ENCODE measurements at places on chromosomes 2 and 18.

DNA sequence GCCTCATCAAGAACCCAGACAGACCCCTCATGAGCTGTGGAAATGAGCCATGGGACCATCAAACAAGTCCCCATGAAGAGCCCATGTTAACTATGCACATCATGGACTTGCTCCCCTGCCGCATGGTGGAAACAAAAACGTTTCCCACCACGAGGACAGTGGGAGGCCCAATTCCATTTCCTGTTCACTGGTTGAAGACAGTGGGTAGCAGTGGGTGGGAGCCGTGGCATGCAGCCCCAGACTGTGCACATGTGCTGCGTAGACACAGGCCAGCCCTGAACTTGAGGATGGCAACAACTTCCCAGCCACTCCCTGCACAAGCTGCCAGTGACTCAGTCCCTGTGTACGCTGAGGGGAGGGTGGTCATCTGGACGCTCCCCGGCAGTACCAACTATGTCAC, 108.4 kb upstream of the LMAN1 start:
- no peak for DNase-seq

DNA sequence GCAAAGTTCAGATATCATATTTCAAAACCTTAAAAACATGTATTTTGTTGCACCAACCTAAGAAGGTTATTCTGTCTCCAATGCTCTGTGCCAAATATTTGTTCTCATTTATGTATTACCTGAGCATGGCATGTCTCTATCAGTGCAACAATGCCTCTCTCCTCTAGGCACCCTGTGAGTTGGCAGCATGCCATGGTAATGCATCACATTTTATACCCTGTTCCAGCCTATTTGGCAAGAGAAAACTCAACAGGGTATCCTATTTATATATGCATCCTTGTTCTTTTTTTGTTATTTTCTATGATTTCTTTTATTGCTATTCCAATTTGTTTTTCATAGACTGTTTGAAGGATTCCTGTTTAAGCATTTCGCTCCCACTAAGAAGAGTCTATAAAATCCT, 126.3 kb upstream of the NRXN1 start:
- DNase-seq: no peak

- no peak for DNase-seq
Observed at GRCh38 chr2:95007822-95008221, 17.7 kb upstream of the MAL start.

- DNase-seq: no peak
Observed at GRCh38 chr2:26058390-26058789, 24.5 kb downstream of the RAB10 start.

DNA sequence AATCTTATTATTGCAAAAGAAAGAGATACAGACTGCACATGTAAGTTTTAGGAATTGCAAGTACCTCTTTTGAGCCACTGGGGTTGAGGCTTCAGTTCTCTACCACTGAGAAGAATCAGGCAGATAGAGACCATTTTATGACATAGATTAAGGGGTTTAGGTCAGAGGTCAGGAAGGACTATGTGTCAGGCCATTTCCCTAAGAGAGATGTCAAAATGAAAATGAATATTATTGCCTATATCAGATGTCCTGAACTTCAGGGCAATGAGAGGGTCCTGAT, 113.7 kb downstream of the GATA6 start:
- DNase-seq: no peak

DNA sequence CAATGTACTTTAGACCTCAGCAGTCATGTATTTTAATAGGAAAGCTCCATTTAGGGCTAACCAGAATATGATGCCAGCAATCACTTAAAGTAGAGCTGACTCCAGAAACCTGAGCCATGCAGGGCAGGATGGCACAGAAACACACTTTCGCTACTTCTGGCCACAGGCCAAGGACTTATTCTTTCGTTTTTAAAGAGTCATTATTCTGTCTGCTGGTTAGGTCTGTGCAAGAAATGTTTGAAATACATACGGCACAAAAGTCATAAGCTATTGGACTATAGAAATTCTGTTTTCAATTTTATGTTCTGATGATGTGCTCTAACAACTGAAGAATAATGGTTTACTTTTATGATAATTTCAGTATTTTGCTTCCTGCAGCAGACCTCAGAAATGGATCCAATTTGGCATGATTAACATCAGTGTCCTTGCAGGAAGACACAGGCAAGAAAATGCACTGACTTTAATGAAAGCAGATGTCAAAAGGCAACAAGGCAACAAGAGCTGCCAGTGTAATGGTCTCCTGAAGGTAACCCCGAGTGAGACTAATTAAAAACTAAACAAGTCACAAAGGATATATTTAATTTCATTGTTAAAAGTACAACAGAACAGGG, 114.4 kb upstream of the CHRNA1 start:
- no peak for DNase-seq

DNA sequence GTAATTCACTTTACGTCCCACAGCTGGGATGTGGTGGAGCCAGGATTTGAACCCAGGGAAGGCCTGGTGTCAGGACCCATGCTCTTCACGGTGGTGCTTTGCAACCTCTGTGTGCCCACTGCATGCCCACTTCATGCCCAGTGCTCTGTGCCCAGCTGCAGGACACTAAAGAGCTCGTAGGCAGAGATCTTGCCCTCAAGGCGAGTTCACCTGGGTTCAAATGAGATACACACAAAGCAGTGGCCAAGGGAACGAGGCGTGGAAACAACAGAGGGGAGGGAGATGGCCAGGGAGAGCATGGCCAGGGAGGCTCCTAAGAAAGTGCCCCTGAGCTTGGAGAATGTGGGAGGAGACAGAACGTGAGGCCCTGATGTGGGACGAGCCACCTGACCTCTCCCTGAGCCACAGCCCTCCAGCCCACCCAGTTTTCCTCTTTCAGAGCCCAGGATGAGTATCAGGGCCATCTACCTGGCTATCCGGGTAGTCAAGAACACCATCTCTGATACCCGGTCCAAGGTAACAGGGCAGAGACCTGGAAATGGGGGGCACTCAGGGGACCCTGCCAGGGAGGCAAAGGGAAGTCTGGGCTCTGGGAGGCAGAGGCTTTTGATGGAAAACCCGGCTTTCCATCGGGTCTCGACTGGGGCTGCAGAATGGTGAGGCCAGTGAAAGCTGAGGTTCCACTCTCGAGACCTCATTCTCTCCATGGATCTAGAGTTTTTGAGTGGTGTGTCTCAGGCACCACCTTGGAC, 20.4 kb downstream of the MROH2A start:
- no peak for DNase-seq

DNA sequence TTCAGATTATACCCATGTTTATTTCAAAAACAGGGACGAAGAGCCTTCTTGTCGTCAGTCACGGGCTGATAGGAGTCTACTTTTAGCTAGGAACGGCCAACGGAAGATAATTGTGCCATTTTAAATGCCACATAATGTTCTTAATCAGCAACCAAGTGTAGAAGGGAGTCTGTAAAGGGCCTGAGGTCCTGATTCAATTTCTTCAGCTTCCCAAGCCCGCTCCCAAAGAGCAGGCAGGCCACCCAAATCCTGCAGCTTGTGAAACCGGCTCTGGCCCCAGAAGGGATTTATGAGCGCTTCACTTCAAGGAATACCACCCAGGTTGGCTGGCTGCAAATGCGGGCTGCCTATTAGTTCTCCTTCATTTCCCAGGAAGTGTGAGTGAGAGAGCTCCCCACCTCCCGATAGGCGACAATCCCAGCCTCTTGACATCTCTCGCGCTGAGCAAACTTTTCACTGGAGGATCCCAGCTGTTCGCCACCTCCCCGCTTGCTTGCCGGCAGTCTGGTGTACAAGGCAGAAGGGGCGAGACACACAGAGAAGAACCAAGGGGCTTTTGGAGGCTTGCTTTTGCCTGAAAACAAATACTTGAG, 272.9 kb downstream of the CDH20 start:
- no peak for DNase-seq

GRCh38 chr2:62573936-62574335, 67.9 kb upstream of the TMEM17 start:
- DNase-seq: no peak

GRCh38 chr2:11578081-11578948, 44.5 kb downstream of the GREB1 start:
- no peak for DNase-seq

DNA sequence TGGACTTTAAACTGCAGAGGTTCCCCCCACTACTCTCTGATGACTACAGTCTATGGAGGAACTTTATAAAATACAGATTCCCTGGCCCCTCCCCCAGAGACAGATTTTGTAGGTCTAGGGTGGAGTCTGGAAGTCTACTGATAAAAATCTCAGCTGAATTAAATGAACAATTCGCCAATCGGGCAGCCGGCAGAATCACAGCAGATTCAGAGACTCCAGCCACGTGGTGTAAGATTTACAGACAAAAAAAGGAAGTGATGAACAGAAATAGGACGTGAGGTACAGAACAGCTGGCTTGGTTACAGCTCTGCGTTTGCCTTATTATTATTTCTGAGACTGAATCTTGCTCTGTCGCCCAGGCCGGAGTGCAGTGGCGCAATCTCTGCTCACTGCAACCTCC, 21.4 kb upstream of the MTA3 start:
- no peak for DNase-seq

DNA sequence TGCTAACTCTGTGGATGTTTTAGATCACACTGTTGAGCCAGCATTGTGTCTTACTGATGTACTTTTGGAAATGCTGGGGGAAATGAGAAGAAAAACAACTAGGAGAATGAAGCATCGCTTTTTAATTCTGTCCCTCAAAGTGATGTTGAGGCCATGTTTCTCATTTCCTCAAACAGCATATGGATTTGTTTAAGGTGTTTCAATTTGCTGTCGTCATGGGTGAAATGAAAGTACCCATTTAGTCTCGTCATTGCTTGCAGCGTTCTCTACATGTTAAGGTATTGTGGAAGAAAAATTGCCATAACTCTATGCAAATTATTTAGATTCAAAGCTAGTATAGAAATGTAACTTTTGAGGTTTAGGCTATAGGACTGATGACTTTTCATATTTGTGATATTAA, 151.3 kb downstream of the KCTD1 start:
- no peak for DNase-seq

DNA sequence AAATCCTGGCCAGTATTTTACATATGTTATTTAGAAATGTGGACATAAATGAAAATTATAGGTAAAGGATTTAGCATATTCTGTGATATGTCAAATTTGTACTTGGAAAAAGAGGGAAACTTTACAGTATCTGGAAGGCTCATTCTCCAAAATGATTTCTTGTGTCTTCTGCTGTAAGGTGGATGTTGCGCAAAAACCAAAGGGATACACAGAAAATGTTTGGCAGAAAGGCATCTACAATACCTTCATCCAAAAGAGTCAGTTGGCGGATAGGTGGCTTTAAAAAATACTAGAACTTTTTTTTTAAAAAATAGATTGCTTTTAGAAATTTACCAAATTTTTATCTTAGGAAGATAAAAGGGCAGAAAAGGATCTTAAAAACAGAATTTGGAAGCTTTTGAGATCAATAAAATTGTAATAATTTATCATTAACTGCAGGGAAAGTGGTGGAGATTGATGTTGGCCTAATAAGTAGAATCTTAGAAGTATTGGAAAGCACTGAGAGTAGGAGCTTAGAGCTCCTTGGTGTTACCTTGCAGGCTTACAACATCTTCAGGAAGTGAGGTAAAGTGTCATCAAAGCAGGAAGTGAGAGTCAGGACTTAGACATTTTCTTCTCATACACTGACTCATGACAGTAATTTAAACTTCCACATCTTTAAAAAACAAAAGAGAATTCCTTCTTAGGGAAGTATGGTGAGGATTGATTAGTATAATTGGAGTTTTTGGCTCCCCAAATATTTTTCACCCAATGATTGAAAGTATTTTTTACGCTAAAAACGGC, 2.1 kb downstream of the NABP1 start:
- no peak for DNase-seq

DNA sequence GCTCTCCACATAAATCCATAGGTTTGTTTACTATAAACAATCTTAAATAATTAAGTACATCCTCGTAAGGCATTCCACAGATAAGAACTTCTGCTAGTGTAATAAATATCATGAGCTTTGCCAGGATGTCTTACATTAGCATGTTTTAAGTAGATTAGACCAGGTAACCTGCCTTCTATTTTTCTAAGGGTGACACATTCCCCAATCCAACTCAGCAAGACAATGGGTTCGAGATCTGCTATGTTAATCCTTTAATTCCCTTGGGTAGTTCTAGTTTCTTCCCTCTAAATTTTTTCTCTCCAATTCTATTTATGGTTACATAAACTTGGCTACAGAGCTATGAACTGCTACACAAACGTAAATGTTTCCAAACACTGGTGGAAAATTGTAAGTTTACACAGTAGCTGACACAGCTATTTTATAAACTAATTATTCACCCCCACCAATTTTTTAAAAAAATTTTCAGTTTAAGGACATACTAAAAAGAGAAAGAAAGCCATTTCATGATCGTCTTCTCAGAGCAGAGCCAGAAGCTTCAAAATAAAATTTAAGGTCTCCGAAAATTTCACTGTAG, 386.5 kb upstream of the SLC39A10 start:
- DNase-seq: no peak

- no peak for DNase-seq
Observed at GRCh38 chr2:168850846-168851245, 39.4 kb downstream of the SPC25 start.

DNA sequence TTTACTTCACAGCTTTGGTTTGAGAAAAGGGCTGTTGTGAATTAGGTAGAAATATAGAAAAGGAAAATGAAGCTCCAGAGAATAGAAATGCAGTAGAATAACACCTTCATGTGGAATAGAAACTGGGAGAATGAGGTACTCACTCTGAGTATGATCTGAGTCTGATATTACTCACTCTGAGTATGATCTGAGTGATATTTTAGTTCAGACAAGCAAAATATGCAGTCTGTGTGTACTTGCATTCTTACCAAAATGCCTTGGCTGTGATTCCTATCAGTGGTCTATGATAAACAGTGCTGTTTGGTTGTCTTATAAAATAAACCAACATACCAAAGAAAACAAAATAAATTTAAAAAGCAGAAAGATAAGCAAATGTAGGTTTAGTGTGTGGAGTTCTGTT, 487.6 kb downstream of the THSD7B start:
- no peak for DNase-seq

GRCh38 chr18:36405611-36406010, 108.1 kb downstream of the FHOD3 start:
- DNase-seq: no peak

DNA sequence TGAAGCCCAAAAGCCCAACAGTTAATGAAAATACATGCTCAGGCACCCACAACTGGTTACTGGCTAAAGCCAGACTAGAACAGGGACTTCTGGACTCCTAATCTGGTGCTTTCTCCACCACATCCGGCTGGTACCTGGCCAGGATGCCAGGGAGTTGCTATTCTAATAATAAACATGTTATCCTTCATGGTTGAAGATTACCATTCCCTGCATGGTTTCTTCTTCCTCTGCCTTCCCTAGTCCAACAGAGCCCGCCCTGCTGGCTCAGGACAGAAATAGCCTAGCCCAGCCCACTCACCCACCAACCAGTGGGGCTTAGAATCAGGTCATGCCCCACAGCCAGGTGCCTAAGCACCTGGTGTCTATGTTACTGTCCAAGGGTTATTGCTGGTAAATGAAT, 184.2 kb downstream of the TMEM247 start:
- no peak for DNase-seq

GRCh38 chr18:53531187-53531586, 693.3 kb downstream of the MBD2 start:
- no peak for DNase-seq

DNA sequence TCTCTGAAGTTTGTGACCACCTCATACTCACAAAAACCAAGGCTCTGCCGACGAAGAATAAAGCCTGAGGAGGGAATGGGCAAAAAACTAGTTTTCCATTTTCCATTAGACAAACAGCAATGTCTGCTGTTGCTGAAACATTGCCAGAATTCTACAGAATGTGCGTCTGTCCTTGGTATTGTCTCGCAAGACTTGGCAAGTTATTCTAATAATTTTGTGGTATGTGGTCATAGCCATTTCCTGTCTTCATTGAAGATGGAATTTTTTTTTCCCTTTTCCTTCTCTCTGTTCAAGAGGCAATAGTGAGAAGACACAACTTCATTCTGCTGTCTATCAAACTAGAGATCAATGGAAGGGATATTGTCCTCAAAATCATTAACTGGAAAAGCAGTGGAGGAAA, 296.1 kb downstream of the RND3 start:
- no peak for DNase-seq
